GM23338 (cell line): ENCODE measurements at places on chromosomes 5 and 9.

GRCh38 chr9:35552837-35553236 lies 52.2 kb upstream of the TESK1 start:
- DNase-seq = no peak

- DNase-seq = no peak
These were observed 154.3 kb downstream of the ICE1 start for GRCh38 chr5:5576744-5577143.

DNA sequence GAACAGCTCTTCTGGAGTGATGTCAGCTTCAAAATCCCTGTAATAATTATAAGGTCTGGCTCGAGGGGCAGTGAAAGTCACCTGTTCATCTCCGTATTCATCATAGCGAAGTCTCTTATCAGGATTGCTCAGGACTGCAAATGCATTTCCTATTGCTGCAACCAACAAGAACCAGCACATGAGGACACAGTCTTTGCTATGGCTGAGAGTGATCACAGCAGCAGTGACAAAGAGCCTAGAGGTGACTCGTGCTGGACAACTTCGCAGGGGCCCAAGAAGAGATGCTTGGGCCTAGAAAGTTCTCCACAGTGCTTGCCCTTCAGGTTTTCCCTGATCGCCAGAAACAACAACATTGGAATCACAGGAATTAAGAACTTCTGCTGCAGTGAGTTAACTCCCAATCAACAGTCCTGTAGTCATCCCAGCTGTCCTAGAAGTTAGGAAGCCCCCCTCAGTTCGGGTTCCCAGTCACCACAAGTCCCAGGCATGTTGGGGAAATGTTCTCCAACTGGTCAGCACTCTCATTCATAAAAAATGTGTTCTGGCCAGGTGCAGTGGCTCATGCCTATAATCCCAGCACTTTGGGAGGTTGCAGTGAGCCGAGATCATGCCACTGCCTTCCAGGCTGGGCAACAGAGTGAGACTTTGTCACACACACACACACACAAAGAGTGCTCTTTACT lies 13.0 kb downstream of the DNAJC18 start:
- DNase-seq = no peak

DNA sequence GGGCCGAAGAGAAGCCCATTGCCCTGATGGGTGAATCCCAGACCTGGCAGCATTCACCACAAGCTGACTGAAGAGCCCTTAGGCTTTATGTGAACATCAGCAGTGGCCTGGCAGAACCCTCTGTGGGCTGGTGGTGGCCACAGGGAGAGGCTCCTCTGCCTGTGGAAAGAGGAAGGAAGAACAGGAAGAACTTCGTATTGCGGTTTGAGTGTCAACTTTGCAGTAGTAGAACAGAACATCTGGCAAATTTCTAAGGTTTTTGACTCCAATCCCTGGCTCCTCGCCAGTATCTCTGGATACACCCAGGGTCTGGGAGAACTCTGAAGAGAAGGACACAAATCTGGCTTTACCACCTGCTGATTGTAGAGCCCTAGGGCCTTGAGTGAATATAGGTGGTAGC lies 356.4 kb upstream of the GRAMD2B start:
- no peak for DNase-seq

DNA sequence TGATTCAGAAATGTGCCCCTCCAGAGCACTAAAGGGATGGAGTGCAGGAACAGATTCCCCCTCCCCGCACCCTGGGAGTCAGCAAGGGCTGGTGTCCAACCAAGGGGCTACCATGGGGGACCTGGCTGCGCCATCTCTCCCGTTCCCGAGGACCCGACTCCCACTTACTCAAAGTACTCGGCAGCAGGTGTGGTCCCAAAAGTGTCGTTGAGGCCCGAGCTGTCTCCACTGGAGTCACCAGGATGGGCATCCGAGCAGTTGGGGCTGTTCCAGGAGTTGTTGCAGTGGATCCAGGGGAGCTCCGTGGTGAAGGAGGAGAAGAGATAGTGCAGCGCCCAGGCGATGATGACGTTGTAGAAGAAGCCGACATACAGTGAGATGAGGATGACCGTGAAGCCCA lies 12.9 kb downstream of the SLC6A3 start:
- no peak for DNase-seq
